Stomach (tissue), 19 donors: ENCODE measurements at places on chromosomes 13 and 19. TPM values are rescaled to one million over a fixed set of nuclear protein-coding genes. Genes with fewer than 3 reads are reported as not detected.
A peak's percentile ranks its signal among the peaks of the same experiment; 100 is the strongest.

DNA sequence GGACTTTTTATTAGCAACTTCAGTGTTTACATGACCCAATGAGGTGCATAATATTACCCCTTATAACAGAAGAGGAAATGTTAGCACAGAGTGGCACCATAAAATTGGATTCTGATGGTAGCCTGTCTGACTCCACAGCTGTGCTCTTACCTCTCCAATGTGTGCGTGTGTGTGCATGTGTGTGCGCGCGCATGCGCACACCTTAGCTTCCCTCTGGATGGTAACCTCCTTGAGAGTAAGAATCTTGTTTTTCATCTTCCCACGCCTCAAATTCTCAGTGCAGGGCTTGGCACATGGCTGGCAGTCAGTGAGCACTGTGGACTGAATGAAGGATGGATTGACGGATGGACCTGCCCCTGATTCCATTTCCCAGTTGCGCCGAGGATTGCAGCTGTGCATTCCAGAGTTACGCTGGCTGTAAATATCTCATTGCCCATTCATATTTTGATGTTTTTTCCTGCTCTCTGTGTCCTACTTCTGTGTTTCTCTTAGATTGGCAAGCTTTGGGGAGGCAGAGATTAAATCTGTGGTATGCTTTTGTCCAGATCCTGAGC is 99.2 kb upstream of the WASF3 start:
- no peak for DNase-seq

DNA sequence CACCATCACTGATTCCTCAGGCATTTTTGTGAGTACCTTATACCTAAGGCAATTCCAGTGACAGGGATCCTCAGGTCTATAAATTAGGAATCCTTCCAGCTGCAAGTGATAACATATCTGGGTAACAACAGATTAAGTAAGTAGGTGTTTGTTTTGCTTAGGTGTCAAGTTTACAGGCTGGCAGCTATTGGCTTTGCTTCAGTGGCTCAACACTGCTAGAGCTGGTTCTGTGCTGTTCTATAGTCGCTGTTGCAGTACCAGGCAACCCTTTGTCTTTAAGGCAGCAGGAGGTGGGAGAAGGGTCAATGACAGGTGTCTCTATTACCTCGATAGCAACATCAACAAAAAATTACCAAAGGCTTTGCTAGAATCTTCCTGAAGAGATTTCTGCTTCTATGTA is 27.0 kb downstream of the SLC10A2 start:
- DNase-seq: no peak

- DNase-seq: peak; percentile 25
Measured at GRCh38 chr19:52734331-52734892, 432 bp downstream of the ZNF611 start.

The SMAD9 gene
- 21.5 TPM for total RNA-seq

DNA sequence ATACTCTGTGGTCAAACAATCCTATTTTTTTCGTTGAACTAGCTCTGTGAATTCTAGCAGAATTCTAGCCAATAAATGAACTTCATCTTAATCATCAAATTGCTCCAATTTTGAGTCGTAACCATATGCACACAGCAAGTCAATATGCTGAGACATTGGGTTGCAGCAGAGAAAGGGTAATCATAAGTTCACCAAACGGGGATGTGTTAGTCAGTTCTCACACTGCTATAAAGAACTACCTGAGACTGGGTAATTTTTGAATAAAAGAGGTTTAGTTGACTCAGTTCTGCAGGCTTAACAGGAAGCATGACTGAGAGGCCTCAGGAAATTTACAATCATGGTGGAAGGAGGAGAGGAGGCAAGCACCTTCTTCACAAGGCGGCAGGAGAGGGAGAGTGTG is 67.7 kb upstream of the ABCC4 start:
- no peak for DNase-seq

- DNase-seq: no peak
Measured at GRCh38 chr13:100564444-100565223, 24.0 kb downstream of the GGACT start.

GRCh38 chr13:74466864-74467263 is 332.7 kb upstream of the KLF12 start:
- no peak for DNase-seq

GRCh38 chr13:105147461-105147860 is 1388.0 kb downstream of the EFNB2 start:
- DNase-seq: peak; percentile 13

The KLF1 gene
- not detected for total RNA-seq

The RAB20 gene
- total RNA-seq: 11.7 TPM

GRCh38 chr13:111923991-111924677 is 142.8 kb upstream of the SOX1 start:
- no peak for DNase-seq

The GFY gene
- total RNA-seq: not detected

DNA sequence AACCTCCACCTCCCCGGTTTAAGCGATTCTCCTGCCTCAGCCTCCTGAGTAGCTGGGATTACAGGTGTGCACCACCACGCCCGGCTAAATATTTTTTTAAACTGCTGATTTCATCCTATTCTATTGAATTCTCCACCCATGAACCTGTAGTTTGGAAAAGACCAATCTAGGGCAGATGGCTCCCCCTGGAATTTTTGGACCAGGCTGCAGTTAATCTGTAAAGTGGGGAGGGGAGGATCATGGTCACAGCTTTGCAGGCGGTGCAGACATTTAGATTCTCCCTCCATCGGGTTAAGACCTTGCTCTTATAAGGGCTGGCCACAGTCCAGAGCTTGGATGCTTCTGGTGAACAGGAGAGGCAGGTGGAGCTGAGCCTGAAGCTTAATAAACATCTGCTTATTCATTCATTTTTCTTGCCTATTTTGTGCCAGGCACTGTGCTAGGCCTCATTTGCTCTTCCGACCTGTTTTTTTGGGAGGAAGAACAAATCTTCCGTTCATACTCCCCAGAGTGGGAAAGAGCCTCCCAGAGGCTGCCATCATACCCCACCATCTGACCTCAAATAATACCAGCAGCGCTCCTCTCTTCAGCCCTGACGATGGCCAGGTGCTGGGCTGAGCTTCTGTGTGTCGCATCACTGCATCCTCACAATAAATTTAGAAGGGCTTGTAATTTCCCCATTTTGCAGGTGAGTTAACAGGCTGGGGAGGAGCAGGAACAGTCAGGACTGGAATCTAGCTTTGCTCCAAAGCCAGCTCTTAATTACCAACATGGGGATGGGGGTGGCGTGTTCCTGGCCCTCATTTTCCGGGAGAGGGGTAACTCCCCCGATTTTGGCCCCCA is 902 bp upstream of the CCDC106 start:
- DNase-seq: no peak

GRCh38 chr19:55071129-55071502 is 4.6 kb upstream of the EPS8L1 start:
- peak; percentile 91 for DNase-seq

DNA sequence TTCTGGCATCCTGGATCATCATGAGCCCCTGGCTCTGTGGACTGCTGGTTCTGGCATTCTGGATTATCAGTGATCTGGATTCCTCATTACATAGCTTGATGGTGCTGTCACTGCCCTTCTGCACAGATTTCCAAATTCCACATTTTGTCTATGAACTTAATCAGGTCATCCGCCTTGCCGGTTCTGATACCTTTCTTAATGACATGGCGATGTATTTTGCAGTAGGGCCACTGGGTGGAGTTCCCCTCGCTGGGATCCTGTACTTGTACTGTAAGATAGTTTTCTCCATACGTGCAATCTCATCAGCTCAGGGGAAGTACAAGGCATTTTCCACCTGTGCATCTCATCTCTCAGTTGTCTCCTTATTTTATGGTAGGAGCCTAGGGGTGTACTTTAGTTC is 24.4 kb upstream of the OR7C2 start:
- no peak for DNase-seq

The LGALS14 gene
- not detected for total RNA-seq

GRCh38 chr13:40667622-40667978 is 1.2 kb upstream of the FOXO1 start:
- DNase-seq: no peak

- no peak for DNase-seq
Measured at GRCh38 chr13:25377244-25377962, 5.6 kb downstream of the ATP8A2 start.

DNA sequence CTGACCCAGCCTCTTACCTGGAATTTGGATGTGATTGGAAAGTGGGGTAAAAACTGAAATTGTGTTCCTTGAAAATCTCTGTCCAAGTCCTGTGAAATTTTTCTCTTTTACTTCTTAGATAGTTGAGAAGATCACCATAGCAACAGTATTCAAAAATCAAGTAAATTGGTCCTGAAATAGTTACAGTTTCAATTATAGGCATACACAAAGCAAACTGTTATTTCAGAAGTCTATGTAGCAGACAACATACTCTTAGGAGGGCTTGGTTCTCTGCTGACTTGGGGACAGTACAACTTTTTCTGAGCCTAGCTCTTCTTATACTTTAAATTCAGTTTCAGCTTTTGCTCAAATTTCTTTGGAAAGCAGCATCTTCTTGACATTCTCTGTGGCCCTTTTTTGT is 38.6 kb upstream of the URAD start:
- no peak for DNase-seq

GRCh38 chr13:106589716-106590115 is 21.8 kb upstream of the ARGLU1 start:
- peak; percentile 41 for DNase-seq

DNA sequence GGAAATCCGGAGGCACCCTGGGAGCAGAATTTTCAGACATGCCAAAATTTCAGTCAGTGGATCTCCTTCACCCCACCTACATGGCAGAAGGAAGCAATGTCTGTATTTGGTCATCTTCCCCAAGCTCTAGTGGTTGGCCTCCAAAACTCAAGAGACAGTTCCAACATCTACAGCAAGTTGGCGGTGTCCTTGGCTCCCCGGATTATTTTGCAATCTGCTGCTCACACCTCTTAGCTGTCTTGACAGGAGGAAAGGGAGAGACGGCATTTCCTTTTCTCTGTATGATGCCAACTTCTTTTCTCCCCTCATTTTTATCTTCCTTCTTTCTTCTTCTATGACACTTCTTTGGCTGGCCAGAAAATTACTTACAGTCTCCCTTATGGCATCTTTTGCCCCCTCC is 159.9 kb downstream of the SUCLA2 start:
- DNase-seq: no peak

- DNase-seq: no peak
Measured at GRCh38 chr19:53365899-53366493, 491 bp downstream of the ZNF525 start.

The NLRP5 gene
- not detected for total RNA-seq

The DCT gene
- not detected for total RNA-seq

The LHFPL6 gene
- 4.7 TPM for total RNA-seq

- peak; percentile 30 for DNase-seq
Measured at GRCh38 chr19:17242431-17243208, 3.1 kb downstream of the NR2F6 start.

GRCh38 chr19:35715981-35716800 is 1.6 kb upstream of the KMT2B start:
- peak; percentile 80 for DNase-seq

The SIGLEC11 gene
- 0.29 TPM for total RNA-seq

- no peak for DNase-seq
Measured at GRCh38 chr13:96999091-96999490, 4.8 kb upstream of the OXGR1 start.

GRCh38 chr13:99155821-99156220 is 44.8 kb upstream of the UBAC2 start:
- DNase-seq: no peak

The TLE6 gene
- total RNA-seq: 7.0 TPM

DNA sequence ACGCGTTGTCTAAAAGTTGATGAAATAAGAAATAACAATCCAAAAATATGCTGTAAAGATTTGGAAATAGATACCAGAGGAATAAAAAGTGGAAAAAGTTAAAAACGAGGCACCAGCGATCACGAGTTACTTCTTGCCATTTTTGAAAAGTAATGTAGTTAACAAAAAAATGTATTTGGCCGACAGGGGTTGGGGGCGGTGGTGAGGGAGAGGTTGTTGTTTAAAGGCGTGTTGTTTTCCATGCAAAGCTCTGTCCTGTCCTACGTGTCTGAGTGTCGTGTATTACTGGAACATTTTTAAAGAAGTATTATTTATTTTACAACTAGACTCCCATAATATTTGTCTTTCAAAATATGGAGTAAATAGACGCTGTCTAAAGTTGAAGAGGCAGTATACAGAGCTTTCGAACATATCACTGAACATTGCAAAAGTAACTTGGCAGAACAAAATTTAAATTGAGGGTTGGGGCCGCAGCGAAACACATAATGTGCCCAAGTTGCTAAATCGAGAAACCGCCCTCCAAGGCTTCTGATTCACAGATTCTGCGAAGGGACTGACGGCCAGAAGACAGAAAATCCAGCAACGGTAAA is 823 bp downstream of the FBXO17 start:
- no peak for DNase-seq

The FFAR2 gene
- not detected for total RNA-seq

GRCh38 chr19:29671393-29672160 is 6.3 kb downstream of the PLEKHF1 start:
- peak; percentile 60 for DNase-seq

DNA sequence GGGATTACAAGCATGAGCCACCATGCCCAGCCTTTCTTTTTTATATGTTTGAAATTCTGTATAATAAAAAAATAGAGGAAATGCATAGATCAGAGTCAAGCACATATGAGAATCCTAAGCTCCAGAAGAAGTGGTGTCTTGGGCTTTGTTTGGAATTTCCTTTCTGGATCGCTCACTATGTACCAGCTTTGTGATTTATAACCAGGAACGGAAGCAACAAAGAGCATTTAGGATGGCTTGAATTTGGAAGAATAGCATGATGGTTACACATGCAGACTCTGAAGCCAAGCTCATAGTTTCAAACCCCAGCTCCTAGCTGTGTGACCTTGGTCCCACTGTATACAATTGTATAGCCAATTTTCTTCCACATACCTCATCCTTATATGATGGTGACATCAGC is 28.0 kb upstream of the SLC15A1 start:
- no peak for DNase-seq

DNA sequence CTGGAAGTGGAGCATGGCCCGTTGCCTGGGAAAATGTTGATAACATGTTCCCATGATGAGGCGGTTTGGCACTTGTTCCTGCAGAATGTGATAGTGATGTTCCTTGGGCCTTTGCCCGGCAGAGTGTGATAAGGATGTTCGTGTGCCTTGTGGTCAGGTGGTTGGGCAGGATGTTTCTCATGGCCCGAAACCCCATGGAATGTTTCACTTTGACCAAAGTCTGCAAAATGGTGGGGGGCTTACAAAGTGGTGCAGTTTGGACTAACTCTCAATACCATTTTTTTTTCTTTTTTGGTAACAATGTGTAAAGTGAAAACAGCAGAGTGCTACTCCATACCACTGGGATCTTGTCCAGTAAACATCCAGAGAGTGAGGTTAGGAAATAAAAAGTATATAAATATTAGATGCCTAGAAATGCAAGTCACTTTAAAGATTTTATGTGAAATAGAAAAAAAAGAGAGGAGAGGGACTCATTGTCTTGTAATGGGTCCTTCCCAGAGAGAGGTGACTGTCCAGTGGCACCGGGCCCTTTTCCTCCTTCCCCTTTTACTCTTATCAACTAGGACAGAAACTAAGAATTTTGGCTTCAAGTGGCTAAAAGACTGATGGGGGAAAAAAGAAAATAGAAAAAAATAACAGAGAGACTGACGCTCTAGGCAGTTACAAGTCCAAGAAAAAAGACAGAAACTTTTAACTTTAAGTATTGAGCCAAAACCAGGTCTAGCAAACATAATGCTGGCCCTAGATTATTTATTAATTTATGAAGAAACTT is 5.7 kb downstream of the FPR3 start:
- no peak for DNase-seq

The EDNRB gene
- 31.0 TPM for total RNA-seq
